ENCODE measurements at places on chromosomes 12 and 14.
A peak's percentile ranks its signal among the peaks of the same experiment; 100 is the strongest.

DNA sequence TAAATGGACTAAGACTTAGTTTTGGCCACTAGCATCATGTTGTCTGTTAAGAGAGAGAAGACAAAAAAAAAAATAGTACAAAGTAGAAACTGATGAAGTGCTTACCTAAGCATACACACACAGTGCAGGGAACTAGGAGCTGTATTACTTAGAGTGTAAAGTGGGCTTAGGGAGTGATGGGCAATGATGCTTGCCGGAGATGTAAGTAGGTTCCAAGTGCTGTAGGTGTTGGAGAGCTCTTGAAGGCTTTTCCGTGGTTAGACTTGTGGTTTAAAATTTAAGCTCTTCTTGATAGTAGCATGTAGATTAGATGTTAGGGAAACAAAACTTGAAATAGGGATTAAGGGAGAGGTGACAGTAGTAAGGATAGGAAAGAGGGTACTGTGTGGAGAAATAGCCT lies 34.7 kb downstream of the MIA2 start:
- no peaks in the 10 kb centered on the region for H3K36me3 ChIP-seq
- H3K27me3 ChIP-seq: no peaks in the 10 kb centered on the region
- peaks cover 32% of the 10 kb centered on the region for H3K4me1 ChIP-seq
- peak; percentile 13 for DNase-seq
- H3K27ac ChIP-seq: peak overlapping the region; percentile 16

DNA sequence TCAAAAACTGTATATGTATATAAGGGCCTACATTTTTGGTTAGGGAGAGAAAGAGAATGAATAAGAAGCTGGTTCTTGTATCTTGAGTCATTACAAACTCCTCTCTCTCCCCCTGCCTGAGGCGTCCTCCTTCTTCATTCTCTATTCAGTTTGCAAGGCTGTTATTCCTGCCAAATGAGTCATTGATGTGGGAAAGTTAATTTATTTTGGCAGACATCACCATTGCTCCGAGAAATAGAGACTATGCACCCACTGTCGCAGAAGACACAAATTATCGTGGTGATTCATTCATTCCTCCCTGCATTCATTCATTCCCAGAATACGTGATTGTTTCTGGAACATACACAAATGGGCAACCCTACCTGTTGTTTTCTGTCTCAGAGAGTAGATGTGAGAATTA lies 112.5 kb upstream of the MED13L start:
- H3K27me3 ChIP-seq: no peaks in the 10 kb centered on the region
- peaks cover 2% of the 10 kb centered on the region for H3K4me1 ChIP-seq
- no peaks in the 10 kb centered on the region for H3K36me3 ChIP-seq
- no peak overlapping the region for H3K4me3 ChIP-seq
- no peak overlapping the region for H3K27ac ChIP-seq
- no peak for DNase-seq

DNA sequence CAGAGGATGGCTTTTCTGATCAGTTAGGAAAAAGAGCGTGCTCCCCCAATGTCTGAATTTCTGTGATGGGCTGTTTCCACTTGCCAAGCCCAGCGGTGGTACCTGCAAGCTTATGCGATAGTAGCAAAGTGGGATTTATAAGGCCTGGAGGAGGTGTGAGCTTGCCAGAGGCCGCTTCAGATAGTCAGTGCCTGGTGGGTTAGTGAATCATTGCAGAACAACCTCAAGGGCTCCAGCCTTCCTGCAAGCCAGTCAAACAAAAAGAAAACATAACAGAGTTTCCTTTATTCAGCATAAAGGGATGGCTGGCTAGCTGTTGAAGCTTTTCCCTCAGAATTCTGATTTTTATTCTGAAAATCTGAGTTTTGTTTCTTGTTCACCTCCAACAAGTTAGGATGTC lies 7.6 kb upstream of the BMP4 start:
- DNase-seq: no peak
- H3K4me3 ChIP-seq: no peak overlapping the region
- no peaks in the 10 kb centered on the region for H3K4me1 ChIP-seq
- no peaks in the 10 kb centered on the region for H3K36me3 ChIP-seq

DNA sequence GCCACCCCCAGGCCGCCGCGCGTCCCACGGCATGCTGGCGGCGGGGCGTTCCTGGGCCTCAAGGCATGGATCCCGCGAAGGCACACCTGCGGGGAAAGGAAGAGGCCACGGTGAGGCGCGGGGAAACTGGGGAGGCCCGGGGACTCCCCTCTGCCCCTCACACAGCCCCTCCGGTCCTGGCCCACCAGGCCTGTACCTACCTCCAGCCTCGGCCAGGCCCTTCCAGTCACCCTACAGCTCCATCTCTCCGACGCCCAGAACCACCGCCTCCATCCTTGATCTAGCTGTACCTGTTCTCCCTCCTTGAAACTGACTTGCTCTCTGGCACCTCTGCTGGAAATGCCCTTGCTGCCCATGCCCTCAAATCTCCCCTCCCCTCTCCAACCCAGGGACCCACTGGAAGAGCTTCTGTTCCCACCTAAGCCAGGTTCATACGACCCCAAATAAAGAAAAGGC lies 1.7 kb downstream of the ANKRD9 start:
- peaks cover 17% of the 10 kb centered on the region for H3K4me1 ChIP-seq
- H3K27me3 ChIP-seq: no peaks in the 10 kb centered on the region
- H3K36me3 ChIP-seq: no peaks in the 10 kb centered on the region
- no peak overlapping the region for H3K27ac ChIP-seq

DNA sequence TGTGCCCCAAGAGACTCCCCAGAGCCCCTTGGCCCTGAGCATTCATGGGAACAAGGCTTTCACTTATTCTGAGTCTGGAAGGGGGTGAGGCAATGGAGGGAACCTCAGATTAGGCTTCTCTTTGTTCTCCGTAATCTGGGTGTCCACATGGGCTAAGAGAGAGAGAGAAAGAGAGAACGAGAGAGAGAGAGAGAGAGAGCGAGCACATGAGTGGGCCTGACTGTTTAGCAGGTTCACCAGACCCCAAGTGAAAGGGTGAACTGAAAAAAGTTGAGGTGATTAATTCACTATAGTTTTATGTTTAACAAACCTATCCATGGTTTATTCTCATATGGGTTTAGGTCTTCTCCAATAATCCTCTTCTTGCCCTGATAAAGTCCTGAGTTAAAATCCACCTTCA lies 183.4 kb upstream of the VASH1 start:
- DNase-seq: no peak
- no peaks in the 10 kb centered on the region for H3K27me3 ChIP-seq
- H3K36me3 ChIP-seq: no peaks in the 10 kb centered on the region
- no peaks in the 10 kb centered on the region for H3K4me1 ChIP-seq

DNA sequence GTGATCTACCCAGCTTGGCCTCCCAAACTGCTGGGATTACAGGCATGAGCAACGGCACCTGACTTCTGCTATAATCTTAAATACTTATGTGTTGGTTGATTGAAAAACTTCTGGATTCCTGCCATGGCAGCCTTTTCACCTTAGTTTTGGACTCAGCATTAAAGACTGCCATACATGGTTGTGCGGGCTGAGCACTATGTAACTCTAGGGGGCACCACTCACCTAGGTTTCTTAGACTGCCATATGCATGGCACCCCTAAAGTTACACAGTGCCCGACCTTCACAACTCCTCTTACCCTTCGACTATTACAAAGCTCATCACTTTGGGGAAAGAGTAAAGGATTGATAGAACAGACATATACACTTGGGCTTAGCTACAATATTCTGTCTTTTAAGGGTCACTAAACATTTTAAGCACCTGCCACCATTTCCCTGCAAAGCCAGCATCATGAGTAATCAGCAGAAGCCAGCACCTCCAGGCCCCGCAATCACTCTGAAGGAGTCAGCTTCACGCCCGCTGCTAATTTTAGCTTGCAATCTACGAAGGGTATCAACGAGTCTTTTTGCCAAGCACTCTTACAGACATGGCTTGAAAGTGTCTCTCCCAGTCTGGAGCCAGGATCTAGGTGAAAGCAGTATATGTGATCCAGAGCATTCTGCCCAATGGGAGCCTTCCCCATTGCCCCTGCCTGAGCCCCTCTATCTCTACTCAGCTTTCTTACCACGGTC lies 59.8 kb downstream of the SUDS3 start:
- no peaks in the 10 kb centered on the region for H3K27me3 ChIP-seq
- no peak for DNase-seq

DNA sequence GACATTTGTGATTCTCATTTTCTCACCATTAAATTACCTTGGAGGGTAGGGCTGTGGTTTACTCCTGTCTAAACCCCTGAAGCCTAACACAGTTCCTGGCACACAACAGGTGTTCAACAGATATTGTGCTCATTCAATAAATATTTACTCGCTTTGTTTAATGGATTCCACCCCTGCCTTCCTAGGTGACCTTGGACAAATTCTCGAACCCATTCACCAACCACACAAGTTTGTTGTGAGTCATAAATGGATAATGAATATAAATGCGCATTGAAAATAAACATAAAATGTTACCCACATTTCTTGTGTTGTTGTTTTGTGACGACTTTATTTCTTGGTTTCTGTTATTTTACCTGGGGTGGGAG lies 362 bp upstream of the TSFM start:
- peak overlapping the region; percentile 99 for H3K4me3 ChIP-seq
- H3K27me3 ChIP-seq: no peaks in the 10 kb centered on the region
- no peak overlapping the region for H3K27ac ChIP-seq
- peaks cover 22% of the 10 kb centered on the region for H3K36me3 ChIP-seq
- peaks cover 9% of the 10 kb centered on the region for H3K4me1 ChIP-seq

- H3K27me3 ChIP-seq: no peaks in the 10 kb centered on the region
- H3K4me1 ChIP-seq: peaks cover 9% of the 10 kb centered on the region
- DNase-seq: no peak
Measured at GRCh38 chr12:46830731-46831334, 5.0 kb upstream of the SLC38A4 start.

DNA sequence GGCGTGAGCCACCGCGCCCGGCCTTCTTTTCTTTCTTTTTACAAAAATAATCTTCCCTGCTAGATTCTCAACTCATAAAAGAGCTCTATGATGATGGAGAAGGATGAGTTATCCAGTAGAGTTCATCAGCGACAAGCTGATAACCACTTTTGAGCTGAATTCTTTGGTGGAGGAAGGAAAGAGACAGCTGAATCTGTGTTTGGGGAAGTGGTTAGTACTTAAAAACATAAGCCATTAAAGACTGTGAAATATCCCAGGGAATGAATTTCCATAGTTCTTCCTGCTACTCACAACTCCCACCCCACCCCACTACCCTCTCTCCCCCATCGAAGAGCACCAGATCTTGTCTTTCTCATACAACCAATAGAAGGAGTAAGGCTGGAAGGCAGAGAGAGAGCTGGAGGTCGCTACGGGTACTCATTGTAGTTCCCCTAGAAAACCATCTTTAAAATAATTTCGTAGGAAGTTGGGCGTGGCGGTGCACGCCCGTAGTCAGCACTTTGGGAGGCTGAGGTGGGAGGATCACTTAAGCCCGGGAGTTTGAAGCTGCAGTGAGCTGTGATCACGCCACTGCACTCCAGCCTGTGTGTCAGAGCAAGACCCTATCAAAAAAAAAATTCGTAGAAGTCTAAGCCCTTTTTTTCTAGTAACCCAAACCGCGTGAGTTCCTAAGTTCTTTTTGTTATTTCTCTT lies 647 bp upstream of the ESPL1 start:
- DNase-seq: no peak
- H3K27ac ChIP-seq: peak overlapping the region; percentile 68
- no peaks in the 10 kb centered on the region for H3K27me3 ChIP-seq
- peaks cover 20% of the 10 kb centered on the region for H3K4me1 ChIP-seq

GRCh38 chr12:118020036-118020435 lies 3.5 kb downstream of the RFC5 start:
- peaks cover 16% of the 10 kb centered on the region for H3K4me1 ChIP-seq
- no peaks in the 10 kb centered on the region for H3K27me3 ChIP-seq
- DNase-seq: no peak
- no peak overlapping the region for H3K27ac ChIP-seq
- peaks cover 5% of the 10 kb centered on the region for H3K36me3 ChIP-seq
